ENCODE measurements at places on chromosomes 7 and 10.

- no peak overlapping the region for H3K27ac ChIP-seq
- H3K36me3 ChIP-seq, result peaks cover 29% of the 10 kb centered on the region
- H3K4me1 ChIP-seq, result peaks cover 7% of the 10 kb centered on the region
- no peak for DNase-seq
These were observed 9.2 kb downstream of the NUP42 start for GRCh38 chr7:23191022-23191421.

DNA sequence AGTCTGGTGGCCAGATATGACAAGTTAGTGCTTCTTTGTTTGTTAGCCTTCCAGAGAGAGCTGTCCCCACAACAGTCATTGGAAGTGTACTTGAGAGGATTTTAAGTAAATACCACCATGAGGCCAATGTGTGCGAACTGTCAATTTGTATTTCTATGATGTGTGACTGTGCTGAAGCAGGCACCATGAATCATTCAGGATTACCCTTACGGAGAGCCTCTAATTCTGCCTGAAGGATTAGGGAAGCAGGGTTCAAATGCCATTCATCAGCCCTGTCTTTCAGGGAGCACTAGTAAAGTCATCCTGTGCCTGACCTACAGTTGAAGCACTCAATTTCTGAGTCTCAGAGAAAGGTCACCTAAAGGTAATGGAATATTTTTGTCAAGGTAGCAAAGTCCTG lies 109.3 kb downstream of the GATA3 start:
- H3K4me3 ChIP-seq, result no peak overlapping the region
- DNase-seq, result no peak
- no peaks in the 10 kb centered on the region for H3K4me1 ChIP-seq
- no peaks in the 10 kb centered on the region for H3K27me3 ChIP-seq

GRCh38 chr10:101145750-101146391 lies 14.8 kb downstream of the TLX1 start:
- H3K27ac ChIP-seq, result no peak overlapping the region
- H3K36me3 ChIP-seq, result no peaks in the 10 kb centered on the region
- H3K27me3 ChIP-seq, result peaks cover 99% of the 10 kb centered on the region
- no peaks in the 10 kb centered on the region for H3K4me1 ChIP-seq
- DNase-seq, result no peak

- peaks cover 27% of the 10 kb centered on the region for H3K4me1 ChIP-seq
- H3K27ac ChIP-seq, result no peak overlapping the region
These were observed 37.0 kb downstream of the CCSER2 start for GRCh38 chr10:84365335-84365881.

DNA sequence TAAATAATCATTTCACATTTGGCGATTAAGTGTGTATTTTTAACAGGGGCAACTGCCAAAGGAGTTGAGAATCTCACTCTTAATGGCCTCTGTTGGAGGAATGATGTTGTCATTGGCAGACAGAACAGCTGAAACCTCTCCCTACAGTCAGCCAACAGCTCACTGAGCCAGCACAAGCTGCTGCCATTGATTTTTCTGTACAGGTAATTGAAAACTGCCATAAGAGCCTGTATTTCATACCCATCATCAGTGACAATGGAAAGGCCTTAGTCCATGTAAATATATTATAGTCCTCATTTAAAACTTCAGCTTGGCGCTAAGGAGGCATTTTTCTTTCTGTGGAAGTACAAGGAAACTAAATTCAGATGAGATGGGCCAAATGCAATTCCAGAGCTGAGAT lies 28.1 kb upstream of the PTN start:
- DNase-seq, result no peak
- no peaks in the 10 kb centered on the region for H3K27me3 ChIP-seq
- H3K4me3 ChIP-seq, result no peak overlapping the region
- peaks cover 24% of the 10 kb centered on the region for H3K4me1 ChIP-seq

DNA sequence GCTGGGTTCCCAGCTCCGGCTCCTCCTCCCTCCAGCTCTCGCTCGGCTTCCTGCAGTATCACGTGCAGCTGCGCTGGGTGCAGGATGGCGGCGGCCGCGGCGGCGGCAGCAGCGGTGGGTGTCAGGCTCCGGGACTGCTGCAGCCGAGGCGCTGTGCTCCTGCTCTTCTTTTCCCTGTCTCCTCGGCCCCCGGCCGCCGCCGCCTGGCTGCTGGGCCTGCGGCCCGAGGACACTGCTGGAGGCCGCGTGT lies at the start of gene CNNM1:
Gene CNNM1, plus strand, starts transcription at position 53 of the 250 bp plus-strand sequence. Its CDS starts 32 bp downstream, at position 85.
- DNase-seq, result peak; percentile 62
- H3K4me3 ChIP-seq, result peak within 1 kb of the TSS; percentile 59
- no peaks in the 10 kb centered on the region for H3K36me3 ChIP-seq
- H3K4me1 ChIP-seq, result peaks cover 7% of the 10 kb centered on the region
- H3K27me3 ChIP-seq, result peaks cover 79% of the 10 kb centered on the region

- DNase-seq, result no peak
- H3K27me3 ChIP-seq, result no peaks in the 10 kb centered on the region
- H3K4me1 ChIP-seq, result peaks cover 14% of the 10 kb centered on the region
- peak overlapping the region; percentile 43 for H3K27ac ChIP-seq
- H3K4me3 ChIP-seq, result no peak overlapping the region
These were observed 19.7 kb upstream of the TNKS2 start for GRCh38 chr10:91778485-91778884.

- H3K36me3 ChIP-seq, result peaks cover 39% of the 10 kb centered on the region
- H3K27me3 ChIP-seq, result no peaks in the 10 kb centered on the region
- H3K27ac ChIP-seq, result no peak overlapping the region
- no peak overlapping the region for H3K4me3 ChIP-seq
- H3K4me1 ChIP-seq, result no peaks in the 10 kb centered on the region
These were observed 18.6 kb downstream of the RPP30 start for GRCh38 chr10:90890347-90890746.

DNA sequence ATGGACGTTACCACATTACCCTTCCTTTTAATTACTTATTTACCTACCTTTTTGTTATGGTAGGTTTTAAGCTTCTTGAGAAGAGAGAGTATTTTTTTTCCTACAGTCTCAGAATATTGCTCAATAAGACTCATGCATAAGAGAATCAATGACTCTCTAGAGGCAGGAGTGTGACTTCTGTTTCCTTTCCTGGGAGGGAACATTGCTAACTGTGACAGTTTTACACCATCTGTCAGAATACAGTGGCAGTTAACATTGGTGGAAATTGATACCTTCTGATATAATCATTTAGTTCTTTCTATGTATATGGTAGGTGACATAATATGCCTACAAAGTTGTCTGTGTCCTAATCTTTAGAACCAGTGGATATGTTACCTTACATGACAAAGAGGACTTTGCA lies 348.7 kb upstream of the POT1 start:
- H3K36me3 ChIP-seq, result no peaks in the 10 kb centered on the region
- no peaks in the 10 kb centered on the region for H3K27me3 ChIP-seq
- no peak for DNase-seq
- no peaks in the 10 kb centered on the region for H3K4me1 ChIP-seq
- H3K4me3 ChIP-seq, result no peak overlapping the region

DNA sequence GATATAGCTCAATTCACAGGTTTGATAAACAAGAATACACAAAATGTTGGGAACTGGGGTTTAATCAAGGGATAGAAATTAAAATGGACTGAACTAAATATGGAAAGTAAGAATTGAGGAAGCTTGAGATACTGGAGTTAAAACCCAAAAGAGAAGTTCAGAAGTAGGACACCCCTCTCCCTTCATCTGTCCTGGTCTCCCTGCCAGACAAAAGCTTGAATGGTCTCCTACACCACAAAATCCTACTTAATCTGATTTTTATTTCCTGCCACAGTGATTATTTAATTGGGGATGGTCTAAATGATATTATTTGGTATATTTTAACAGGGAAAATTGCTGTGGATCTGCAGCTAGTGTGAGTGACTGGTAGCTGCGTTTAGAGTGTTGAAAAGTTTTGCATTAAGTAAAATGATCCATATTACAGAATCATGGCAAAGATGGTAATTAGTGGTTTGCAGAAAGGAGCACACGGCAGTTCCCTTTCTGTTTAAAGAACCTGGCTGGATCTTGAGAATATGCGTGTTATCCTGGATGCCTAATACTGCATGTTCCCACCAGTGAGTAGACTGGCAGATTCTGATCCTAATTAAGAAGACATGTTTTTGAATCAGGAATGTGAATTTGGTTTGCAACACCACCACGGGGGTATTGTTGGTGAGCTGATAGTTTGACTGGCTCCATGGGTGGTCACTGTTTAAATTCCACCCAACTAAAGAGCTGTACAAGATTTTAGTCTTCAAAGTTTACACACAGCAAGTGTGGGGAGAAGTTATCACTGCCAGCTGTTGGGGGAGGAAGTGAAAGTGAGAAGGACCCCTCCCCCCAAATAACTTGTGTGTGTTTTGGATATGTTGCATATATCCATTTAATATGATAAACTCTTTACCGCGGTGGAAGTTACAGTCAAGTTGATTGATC lies 5.5 kb downstream of the RBM20 start:
- H3K4me3 ChIP-seq, result no peak overlapping the region
- no peaks in the 10 kb centered on the region for H3K36me3 ChIP-seq
- peaks cover 63% of the 10 kb centered on the region for H3K4me1 ChIP-seq
- H3K27me3 ChIP-seq, result peaks cover 2% of the 10 kb centered on the region
- no peak overlapping the region for H3K27ac ChIP-seq

- H3K36me3 ChIP-seq, result no peaks in the 10 kb centered on the region
- H3K4me1 ChIP-seq, result no peaks in the 10 kb centered on the region
- no peak for DNase-seq
- peaks cover 13% of the 10 kb centered on the region for H3K27me3 ChIP-seq
- no peak overlapping the region for H3K4me3 ChIP-seq
These were observed 201.5 kb upstream of the GNAI1 start for GRCh38 chr7:79933144-79933543.

GRCh38 chr7:70738151-70738885 lies 393.6 kb upstream of the GALNT17 start:
- DNase-seq, result no peak
- no peak overlapping the region for H3K4me3 ChIP-seq
- H3K4me1 ChIP-seq, result peaks cover 44% of the 10 kb centered on the region
- H3K27me3 ChIP-seq, result no peaks in the 10 kb centered on the region
- peaks cover 2% of the 10 kb centered on the region for H3K36me3 ChIP-seq
- H3K27ac ChIP-seq, result no peak overlapping the region

GRCh38 chr10:29751684-29752083 lies 116.9 kb upstream of the SVIL start:
- no peak overlapping the region for H3K4me3 ChIP-seq
- H3K4me1 ChIP-seq, result peaks cover 15% of the 10 kb centered on the region
- no peak for DNase-seq
- no peak overlapping the region for H3K27ac ChIP-seq

GRCh38 chr7:65230231-65230630 lies 143.4 kb upstream of the ZNF92 start:
- no peaks in the 10 kb centered on the region for H3K27me3 ChIP-seq
- H3K4me1 ChIP-seq, result no peaks in the 10 kb centered on the region
- H3K36me3 ChIP-seq, result no peaks in the 10 kb centered on the region
- H3K27ac ChIP-seq, result no peak overlapping the region

DNA sequence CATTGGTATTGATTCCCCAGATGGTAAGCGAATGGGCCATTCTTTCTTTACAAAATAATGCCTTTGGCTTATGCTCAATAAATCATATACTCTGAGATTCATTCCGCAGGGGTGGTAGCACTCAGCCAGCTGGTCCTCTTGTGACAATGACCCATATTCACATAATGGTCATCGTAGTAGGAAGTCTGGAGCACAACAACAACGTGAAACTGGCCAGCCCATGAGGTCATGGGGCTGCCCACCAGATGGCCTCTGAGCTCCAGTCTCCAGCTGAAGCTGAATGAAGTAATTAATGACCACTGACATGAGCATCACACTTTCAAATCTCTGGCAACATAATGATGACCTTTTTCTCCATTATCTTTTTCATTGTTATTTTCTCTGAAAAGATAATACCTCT lies 42.3 kb upstream of the SORCS1 start:
- no peak overlapping the region for H3K4me3 ChIP-seq
- H3K4me1 ChIP-seq, result no peaks in the 10 kb centered on the region
- no peak for DNase-seq
- H3K27me3 ChIP-seq, result peaks cover 6% of the 10 kb centered on the region
- no peaks in the 10 kb centered on the region for H3K36me3 ChIP-seq
- no peak overlapping the region for H3K27ac ChIP-seq

DNA sequence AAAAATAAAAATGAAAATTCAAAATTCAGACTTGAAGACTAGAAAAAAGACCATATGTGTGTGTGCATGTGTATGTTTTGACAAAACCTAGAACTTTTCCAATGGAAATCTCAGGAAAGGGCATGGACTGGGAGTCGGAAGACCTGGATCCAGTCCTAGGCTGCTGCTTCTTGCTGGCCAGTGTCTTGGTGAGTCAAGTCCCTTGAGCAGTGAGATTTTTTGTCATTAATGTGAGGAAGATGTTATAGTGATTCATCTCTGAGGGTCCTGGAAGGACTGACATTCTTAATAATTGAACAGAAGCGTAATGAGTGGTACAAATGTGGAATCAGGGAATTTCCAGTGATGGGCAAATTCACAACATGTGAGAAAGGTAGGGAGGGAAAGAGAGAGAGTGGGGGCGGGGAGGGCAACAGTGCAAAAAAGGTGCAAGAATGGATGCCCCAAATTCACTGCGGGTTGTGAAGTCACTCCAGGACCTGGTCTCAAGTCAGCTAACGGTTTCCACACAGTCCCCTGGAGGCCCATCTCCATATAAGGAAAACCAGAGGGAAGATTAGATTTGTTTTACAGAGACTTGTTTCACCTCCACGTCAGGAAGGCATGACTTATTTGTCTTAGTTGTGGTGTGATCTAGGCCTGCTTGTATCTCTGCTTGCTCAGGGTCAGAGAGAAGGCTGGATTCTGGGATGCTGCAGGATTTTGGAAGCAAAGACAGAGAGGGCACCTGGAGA lies 201.7 kb downstream of the BUB3 start:
- no peak for DNase-seq
- no peak overlapping the region for H3K4me3 ChIP-seq
- no peaks in the 10 kb centered on the region for H3K36me3 ChIP-seq
- peaks cover 48% of the 10 kb centered on the region for H3K27me3 ChIP-seq
- peaks cover 24% of the 10 kb centered on the region for H3K4me1 ChIP-seq

GRCh38 chr7:47493976-47494911 lies 87.7 kb downstream of the TNS3 start:
- peaks cover 77% of the 10 kb centered on the region for H3K4me1 ChIP-seq
- peaks cover 10% of the 10 kb centered on the region for H3K36me3 ChIP-seq
- no peak for DNase-seq
- peak overlapping the region; percentile 30 for H3K4me3 ChIP-seq

- peaks cover 16% of the 10 kb centered on the region for H3K27me3 ChIP-seq
- H3K27ac ChIP-seq, result no peak overlapping the region
- no peak for DNase-seq
- no peaks in the 10 kb centered on the region for H3K36me3 ChIP-seq
- no peaks in the 10 kb centered on the region for H3K4me1 ChIP-seq
- no peak overlapping the region for H3K4me3 ChIP-seq
These were observed 16.1 kb upstream of the BTRC start for GRCh38 chr10:101337836-101338235.

Measured in mesothelial cell of epicardium (in vitro differentiated cells).